ENCODE measurements at places on chromosomes 16 and 17.

- no peak for DNase-seq
Measured at GRCh38 chr16:75558846-75559401, 2.9 kb upstream of the TMEM231 start.

DNA sequence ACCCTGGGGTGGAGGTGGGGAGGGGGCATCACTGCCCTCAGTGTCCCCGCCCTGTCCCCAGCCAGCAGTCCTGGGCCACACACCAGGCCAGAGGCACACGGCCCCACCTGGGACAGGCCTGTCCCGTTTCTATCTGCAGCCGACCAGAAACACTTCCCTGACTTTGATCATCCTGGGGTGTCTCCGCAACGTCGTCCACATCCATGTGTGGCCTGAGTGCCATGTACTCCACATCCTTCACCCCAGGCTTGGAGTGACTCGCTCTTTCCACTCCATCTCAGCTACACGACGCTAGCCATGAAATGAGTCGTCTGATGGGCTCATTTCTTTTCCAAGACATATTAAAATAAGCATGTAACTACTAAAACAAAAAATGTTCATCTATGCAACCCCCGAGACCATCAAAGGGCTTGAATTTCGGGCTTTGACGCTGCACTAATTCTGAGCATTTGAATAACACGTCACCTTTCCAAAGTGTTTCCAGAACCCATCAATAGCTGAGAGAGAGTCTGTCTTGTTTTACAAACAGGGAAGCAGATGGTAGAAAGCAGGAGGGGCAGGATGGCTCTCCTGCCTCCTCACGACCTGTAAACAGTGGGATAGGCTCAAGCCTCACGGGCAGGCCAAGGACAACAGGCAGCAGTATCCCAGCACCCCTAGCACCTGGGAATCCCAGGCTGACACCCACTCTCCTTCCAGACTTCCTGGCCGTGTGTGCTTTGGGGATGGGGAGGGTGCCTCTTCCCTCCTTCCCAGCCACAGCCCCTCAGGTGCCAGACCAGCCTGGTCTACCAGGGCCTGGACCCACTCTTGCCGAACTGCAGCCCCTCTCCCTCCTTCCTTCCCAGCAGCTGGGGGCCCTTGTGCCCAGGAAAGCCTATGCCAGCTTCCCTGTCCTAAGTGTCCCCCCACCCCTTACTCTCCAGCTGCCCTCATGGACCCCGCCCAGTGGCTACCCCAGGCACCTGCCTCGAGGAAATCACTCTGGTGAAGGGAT is 20.0 kb upstream of the RASD1 start:
- no peak for DNase-seq

GRCh38 chr16:67087291-67087690 is 22.4 kb upstream of the PHAF1 start:
- no peak for DNase-seq

DNA sequence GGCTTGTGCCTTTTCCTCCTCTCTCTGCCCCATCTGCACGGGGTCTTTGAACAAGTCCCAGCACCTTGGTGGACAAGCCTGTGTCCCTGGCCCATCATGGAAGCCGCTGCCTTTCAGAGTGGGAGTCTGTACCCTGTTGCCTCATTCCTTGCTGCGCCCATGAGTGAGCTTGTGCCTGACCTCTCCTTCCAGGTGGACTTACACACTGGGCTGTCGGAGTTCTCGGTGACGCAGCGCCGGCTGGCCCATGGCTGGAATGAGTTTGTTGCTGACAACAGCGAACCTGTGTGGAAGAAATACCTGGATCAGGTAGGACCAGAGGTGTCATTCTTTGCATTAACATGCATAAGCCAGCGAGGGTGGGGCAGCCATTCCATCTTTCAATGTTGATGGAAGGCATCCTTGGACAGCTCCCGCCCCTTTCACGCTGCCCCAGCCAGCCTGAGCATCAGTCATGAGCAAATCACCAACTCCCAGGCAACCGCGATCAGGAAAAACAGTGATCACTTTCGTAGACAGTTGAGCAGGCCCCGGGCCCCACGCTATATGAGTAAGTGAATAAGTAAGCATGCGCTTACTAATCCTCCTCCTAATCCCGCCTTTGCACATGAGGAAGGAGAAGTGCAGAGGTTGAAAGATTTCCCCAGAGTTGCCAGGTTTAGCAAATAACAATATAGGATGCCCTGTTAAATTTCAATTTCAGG is 36.8 kb downstream of the ATP2C2 start:
- no peak for DNase-seq

DNA sequence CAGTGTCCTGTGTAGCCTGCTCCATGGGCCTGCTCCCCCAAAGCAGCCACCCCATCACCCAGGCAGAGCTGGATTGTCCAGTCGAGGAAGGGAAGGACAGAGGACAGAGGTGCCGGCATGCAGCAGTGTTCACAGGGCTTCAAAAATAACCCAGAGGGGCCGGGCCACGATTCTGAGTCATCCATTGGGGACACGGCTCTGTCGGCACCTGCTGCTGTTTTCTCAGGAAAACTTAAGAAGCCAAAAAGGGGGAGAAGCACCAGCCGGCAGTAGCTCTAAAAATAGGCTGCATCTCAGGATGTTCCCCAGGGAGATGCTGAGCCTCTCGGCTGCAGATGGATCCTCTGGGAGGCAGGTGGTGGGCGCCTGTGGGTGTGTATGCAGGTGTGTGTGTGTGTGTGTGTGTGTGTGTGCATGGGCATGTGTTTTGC is 1.6 kb downstream of the CA7 start:
- DNase-seq: no peak

- no peak for DNase-seq
Measured at GRCh38 chr17:75073618-75074047, 14.1 kb upstream of the SLC16A5 start.

DNA sequence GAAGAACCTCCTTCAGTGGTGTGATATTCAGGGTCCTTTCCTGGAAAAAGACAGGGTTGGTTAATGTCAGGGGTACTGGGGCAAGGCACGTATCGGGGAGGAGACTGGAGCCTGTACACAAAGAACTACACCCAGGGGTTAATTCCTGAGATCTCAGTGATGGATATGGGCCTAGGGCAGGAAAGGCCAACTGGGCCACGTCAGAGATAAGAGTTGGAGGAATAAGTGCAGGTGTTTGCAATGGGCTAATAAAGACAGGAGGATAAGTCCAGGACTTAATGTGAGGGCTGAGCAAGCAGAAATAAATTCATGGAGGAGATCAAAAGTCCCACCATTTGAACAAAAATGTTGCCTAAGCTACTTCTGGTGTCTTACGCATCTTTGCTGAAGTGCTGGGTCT is 10.4 kb upstream of the HERPUD1 start:
- no peak for DNase-seq

GRCh38 chr17:68314916-68315535 is 23.7 kb downstream of the ARSG start:
- DNase-seq: no peak

DNA sequence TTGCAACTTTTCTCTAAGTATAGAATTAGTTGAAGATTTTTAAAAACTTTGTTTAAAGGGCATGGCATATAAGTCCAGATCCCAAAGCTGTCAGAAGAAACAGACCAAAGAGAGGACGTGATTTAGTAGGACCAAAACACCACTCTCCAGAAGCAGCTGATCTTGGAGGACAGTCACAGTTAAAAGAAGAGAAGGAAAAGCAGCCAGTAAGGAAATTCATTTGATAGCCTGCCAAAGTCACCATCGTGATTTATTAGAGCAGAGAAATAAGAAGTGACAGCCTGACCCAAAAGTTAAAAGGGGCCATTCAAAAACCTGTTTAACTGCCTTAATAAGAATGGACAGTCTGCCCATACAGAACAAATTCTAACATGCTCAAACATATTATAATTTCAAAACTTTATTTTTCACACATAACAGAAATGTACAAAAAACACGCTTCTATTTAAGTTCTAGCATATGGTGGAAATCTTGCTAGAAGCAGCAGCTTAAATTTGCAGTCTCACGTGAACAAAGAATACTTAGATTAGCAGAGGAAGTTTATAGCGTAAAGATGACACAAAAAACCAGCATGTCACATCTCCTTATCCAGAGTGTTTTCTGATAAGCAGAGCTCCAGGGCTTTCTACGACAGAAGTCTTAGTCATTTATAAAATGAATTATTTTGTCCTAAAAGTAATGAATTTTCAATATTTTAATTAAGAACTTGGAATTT is 37.2 kb downstream of the TXNDC11 start:
- DNase-seq: no peak

Measured in GM12865 (cell line).